Stimulated activated CD8-positive, alpha-beta memory T cell treated with anti-CD3 and anti-CD28 coated beads, Interleukin-7, amount 100 ng/mL, for 1 hour (primary cell): ENCODE measurements at places on chromosomes 3 and 15.

DNA sequence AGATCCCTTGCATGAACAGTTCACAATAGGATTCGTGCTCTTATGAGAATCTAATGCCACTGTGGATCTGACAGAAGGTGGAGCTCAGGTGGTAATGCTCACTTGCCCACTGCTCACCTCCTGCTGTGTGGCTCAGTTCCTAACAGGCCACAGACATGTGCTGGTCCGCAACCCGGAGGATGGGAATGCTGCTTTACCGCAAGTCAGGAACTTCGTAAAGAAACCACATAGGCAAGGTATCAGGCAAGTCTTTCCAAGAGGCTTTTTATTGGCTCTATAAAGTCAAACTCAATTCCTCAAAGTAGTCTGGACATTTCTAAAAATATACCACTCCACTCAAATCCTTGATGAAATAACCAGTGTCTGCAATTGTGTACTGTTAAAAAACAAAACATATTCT lies 56.1 kb downstream of the OSTN start:
- DNase-seq: no peak

DNA sequence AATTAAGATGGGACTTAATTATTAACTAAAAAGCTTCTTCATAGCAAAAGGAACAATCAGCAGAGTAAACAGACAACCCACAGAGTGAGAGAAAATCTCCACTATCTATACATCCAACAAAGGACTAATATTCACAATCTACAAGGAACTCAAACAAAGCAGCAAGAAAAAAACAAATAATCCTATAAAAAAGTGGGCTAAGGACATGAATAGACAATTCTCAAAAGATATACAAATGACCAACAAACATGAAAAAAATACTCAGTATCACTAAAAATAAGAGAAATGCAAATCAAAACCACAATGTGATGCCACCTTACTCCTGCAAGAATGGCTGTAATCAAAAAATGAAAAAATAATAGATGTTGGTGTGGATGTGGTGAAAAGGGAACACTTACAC lies 103.3 kb downstream of the TBL1XR1 start:
- DNase-seq: no peak

GRCh38 chr3:14769544-14770325 lies 49.0 kb upstream of the FGD5 start:
- DNase-seq: no peak

DNA sequence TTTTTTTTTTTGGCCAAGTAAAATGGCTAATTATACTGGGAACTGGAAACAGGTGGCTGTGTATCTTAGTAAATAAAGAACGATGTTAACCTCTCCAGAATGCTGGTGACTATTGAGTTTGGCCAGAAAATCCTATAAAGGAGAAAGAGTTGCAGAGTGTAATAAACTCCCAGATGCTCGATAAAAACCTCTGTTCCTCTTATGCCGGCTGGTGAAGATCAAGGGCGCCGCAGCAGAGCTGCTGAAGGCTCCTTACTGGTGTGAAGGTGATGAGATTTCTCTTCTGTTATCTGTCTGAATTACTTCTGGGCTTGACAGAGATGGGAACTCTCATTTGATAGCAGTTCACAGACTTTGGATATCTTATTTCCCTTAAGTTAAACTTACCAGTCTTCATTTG lies 104.6 kb downstream of the PTPRG start:
- DNase-seq: no peak

GRCh38 chr3:24294150-24294549 lies 200.5 kb downstream of the THRB start:
- no peak for DNase-seq

GRCh38 chr3:45679805-45680204 lies 9.4 kb upstream of the SACM1L start:
- no peak for DNase-seq

GRCh38 chr3:149833241-149833640 lies 20.2 kb downstream of the RNF13 start:
- no peak for DNase-seq

GRCh38 chr3:166877971-166878370 lies 502.1 kb downstream of the ZBBX start:
- no peak for DNase-seq

GRCh38 chr3:100160521-100160920 lies 46.2 kb upstream of the FILIP1L start:
- no peak for DNase-seq

GRCh38 chr3:64995857-64996551 lies 308.2 kb upstream of the ADAMTS9 start:
- DNase-seq: no peak

DNA sequence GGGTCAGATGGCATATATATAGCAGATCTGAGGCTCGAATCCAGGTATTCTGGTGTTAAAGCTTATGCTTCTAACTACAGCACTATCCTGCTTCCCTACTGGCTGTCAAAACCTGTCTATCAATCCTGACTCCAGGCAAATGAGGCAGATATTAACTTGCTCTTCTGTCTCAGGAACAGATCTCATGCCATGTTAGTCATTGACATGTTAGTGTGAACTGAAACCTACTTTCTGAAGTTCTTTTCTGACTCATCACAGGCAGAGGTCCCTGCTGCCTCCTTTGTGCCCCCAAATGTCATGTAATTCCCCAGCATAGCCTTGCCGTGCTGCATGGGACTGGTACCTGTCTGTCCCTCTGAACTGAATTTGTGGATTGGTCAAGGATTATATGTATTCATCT lies 125.0 kb upstream of the SMAD3 start:
- no peak for DNase-seq

- no peak for DNase-seq
Observed at GRCh38 chr3:59766200-59766872, 716.5 kb upstream of the CFAP20DC start.

- DNase-seq: no peak
Observed at GRCh38 chr3:11195201-11195600, 40.9 kb downstream of the HRH1 start.

GRCh38 chr3:15496341-15496664 lies 25.2 kb downstream of the COLQ start:
- no peak for DNase-seq

DNA sequence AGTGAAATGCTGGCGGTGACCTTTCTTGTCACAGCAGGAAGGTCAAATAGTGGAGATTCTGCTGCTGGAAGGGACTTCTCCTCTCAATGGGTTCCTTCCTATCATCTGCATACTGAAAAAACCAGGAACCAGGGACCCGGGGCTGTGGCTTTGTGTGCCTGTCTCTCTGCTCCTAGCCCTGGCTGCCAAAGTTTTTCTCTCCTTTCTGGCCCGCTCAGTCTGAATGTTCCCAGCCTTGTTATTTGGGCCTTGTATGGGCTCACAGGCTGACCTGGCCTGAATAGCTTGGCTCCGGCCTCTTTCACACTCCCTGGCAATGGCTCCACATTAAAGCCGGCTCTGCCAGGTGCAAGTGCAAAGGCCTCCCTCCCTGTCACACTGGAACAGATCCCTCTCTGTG lies 94.7 kb downstream of the LRIG1 start:
- no peak for DNase-seq

GRCh38 chr15:92195241-92195640 lies 198.4 kb upstream of the ST8SIA2 start:
- DNase-seq: no peak

DNA sequence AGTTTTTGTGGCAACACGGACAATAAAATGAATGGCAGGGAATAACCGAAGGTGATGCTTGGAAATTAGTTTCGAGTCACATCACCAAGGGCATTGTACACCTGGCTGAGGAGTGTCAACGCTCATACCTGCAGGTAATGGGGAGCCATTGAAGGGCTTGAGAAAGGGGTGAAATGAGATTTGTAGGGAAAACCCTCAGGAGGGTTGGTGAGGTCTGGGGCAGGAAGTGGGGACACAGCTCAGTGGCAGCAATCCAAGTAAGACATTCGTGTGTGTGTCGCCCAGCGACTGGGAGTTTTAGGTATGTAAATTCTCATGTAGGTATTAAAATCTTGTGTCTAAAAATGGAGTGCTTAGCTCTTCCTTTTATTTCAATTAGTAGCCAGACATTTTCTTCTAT lies 14.3 kb downstream of the PARP14 start:
- DNase-seq: no peak
